ENCODE measurements at places on chromosomes 6 and 20.

DNA sequence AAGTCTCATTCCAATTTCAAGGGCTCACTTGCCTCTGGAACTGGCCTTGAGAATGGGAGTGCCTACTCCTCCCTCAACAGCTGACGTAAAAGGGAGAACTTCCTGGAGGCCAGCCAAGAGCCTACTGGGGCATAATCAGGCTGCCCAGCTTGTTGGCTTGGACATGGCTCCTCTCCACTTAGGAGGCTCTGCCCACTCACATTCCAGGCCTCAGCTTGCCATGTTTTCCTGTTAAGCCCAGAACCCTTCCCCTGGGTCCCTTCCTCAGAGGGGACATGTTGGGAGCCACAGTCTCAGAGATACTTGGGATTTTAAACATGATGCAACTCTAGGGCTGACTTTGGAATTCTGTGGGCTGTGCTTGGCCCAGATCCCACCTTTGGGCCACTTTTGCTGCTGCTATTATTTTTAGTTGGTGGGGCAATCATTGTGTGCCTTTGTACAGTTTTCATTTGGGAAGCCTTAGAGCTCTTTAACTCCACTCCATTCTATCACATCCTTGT is 31.5 kb upstream of the ADTRP start:
- no peak for DNase-seq

DNA sequence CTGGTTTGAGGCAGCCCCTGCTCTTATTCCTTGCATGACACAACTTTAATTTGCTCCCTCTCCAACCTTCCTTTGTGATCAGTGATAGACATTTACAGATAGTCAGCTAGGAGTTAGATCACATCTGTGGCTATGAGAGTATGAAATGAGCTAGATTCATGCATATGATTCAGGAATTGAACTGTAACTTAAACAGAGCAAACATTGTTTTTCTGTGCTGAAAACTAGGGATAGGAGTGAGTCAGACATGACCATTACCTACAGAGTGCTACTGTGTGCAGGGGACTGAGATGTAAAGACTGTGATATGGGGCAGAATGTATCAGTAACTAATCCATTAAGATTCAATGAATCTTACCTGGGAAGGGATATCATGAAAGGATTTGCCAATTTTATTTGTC is 279.4 kb upstream of the SPTLC3 start:
- no peak for DNase-seq

- no peak for DNase-seq
Measured at GRCh38 chr6:46014046-46014445, 1.6 kb downstream of the CLIC5 start.

DNA sequence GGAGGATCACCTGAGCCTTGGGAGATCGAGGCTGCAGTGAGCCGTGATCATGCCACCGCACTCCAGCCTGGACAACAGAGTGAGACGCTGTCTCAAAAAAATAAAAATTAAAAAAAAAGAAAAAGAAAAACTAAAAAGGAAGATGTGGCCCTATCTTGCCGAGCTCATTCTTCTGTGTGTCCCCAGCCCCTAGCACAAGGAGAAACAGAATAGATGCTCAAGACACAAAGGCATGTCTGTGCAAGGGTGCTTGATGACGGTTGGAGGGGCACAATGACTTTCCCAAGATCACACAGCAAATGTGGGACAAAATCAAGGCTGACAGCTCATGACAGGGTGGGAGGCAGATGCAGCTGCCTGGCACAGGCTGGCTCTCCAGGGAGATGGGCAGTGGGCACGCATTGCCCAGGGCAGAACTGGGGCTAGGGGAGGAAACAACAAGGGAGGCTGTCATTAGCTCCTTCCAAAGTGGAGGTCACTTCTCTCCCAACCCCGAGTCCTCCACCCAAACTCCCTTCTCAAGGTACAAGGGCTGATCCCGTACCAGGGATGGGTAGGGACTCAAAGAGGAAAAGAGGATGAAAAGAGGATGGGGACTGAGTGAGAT is 775 bp upstream of the NRSN2 start:
- no peak for DNase-seq

- DNase-seq = no peak
Measured at GRCh38 chr6:2454180-2454579, 208.8 kb upstream of the GMDS start.

GRCh38 chr20:32481311-32482142 is 103.6 kb downstream of the NOL4L start:
- no peak for DNase-seq

GRCh38 chr20:23106271-23106851 is 20.2 kb upstream of the CD93 start:
- no peak for DNase-seq

DNA sequence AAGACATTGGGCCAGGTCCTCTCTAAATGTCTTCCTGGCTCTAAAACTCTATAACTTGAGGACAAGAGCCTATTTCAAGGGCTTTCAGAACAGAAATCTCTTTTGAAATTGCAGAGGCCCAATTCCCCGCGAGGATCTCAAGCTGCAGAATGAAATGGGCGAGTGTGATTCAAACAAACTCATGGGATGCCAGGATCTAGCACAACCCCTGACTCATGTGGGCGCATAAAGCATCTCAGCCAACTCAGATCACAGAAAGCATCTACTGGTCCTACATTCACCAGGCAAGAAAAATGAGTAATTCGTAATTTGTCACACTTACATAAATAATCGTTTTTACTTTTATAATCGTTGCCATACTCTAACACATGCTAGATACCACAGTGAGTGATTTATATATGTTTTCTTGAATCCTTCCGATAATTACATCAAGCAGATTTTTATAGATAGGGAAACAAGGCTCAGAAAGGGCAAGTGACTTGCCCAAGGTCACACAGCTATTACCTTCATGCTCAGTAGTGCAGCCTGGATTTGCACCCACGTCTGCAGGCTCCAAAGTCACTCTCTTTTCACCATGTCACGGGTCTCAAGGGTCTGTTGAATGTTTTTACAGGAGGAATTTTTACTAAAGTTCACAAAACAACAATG is 26.2 kb downstream of the FOXF2 start:
- DNase-seq = no peak
